Occipital lobe (tissue), 3 donors: ENCODE measurements at places on chromosomes 12 and 14. TPM values are rescaled to one million over a fixed set of nuclear protein-coding genes. Genes with fewer than 3 reads are reported as not detected.

DNA sequence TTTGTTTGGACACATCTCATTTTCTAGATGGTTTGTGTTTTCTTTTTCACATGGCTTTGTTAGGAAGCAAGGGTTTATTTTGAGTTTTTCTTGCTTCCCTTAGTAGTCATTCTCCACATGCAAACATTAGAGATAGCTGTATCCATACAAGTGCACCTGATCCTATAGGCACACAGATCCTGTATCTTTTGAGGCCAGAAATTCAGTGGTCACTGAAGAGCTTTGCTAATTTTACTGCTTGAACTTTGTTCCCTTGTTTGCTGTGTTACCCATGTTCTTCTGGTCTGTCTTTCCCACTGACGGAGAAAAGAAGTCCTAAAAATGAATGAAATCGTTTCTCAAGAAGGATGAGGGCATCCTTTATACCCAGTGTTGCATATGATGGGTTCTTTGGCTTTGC is 14.7 kb downstream of the HMGA2 start:
- DNase-seq = no peak

DNA sequence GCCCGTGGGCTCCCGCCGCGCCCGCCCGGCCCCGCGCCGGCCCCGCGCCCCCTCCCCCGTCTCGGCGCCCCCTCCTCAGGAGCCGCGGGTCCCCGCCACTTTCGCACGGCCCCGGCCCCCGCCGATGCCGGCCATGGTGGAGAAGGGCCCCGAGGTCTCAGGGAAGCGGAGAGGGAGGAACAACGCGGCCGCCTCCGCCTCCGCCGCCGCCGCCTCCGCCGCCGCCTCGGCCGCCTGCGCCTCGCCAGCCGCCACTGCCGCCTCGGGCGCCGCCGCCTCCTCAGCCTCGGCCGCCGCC is 263 bp downstream of the RCOR1 start:
- no peak for DNase-seq

DNA sequence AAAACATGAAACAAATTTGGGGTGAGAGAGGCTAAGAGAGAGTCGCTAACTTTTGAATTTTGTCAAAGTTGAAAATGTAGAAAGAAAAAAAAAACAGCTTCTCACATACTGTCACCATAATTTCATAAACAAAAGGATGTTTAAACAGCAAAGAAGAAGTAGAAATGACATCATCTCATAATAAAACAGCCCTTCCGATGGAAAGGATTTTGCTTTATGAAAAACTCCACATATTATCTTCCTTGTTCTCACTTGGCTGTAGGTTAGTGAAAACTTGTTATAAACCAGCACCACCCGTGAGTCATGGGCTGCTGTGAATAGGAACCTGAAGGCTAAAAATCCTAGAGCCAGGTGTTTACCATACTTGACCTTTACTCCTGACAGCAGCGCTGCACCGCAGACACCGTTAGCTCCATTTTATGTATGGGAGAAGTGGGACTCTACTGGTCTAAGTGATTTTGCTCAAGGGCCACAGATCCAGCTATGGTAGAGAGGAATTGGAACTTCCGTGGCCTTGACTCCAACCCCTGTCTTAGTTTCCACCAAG is 63.0 kb upstream of the VRK1 start:
- no peak for DNase-seq

DNA sequence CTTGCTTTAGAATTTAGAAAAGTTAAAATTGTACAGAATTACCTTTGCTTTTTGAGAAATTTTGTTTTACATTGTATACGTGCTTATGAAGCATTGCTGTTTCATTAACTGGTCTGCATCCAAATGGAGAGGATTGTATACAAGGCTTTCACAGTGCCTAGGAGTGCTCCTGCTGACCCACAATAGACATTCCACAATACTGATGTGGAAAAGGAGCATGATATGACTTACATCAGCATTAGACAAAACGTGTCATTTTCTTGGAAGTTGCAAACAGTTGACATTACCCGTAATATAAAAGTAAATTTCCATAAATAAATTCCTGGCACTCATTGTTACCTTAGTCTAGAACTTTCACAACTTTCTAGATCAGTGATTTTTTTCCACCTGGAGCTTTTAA is 1.9 kb downstream of the PRKD1 start:
- DNase-seq = no peak

DNA sequence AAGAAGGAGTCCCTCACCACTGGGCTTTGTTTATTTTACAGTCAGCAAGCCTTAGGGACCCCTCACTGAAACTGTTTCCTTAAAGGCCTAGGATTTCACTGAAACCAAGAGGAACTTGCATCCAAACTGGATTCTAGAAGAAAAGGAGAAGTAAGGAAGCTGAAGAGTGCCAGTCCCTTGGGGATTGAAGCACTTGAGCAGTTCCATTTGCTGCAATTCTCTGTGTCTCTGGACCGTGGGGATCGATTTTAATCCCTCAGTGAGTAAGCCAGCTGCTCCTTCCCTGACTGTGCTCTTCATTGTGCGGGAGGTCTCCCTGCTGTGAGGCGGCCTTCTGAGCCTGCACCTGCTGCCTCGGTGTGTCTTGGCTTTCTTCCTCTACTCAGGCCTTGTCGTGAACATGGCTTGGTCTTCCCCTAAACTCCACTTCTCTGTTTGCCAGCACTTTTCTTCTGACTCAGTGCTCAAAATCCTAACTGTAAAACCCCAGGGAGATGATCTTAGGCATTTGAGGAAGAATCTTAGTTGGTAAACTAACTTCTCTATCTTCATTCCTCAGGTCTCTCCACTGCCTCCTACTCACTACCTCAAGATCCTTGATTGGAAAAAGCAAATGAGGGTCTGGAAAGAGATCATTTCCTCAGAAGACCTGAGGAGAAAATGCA is 132.6 kb downstream of the SLC38A6 start:
- no peak for DNase-seq

- no peak for DNase-seq
Measured at GRCh38 chr14:58098507-58098906, 53.5 kb downstream of the ARMH4 start.

- DNase-seq = no peak
Measured at GRCh38 chr14:67892466-67893100, 73.0 kb downstream of the RAD51B start.

DNA sequence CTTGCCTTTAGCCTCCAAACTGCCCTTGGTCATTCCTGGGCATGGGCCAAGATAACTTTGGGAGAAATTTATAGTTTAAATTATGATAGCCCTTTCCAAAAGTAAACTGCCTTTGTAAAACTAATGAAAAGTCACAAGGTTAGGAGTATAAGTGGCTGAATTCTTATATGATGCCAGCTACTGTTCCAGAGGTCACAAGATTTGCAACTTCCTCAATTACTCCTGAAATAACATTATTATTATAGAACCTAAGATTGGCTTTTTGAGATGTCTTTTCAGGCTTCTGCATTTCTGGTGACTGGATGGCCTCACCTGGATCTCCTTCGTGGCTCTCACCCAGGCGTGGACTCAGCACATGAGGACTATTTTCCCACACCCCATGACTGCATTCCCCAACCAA is 55.0 kb downstream of the OSBPL8 start:
- DNase-seq = no peak

DNA sequence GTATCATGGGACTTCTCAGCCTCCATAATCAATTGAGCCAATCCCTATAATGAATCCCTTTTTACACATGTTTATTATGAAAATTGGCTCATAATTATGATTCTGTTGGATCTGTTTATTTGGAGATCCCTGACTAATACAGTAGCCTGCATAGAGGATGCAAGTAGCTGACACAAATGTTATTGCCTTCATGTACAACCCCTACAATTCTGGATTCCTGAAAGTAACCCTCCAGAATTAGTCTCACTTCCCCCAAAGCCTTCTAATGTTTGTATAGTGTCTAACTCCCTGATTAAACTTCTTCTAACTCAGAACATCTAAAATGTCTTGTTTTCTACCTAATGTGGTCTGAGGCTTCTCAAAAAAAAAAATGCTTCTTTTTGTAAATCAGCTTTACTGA is 6.6 kb upstream of the SMIM10L1 start:
- DNase-seq = no peak

DNA sequence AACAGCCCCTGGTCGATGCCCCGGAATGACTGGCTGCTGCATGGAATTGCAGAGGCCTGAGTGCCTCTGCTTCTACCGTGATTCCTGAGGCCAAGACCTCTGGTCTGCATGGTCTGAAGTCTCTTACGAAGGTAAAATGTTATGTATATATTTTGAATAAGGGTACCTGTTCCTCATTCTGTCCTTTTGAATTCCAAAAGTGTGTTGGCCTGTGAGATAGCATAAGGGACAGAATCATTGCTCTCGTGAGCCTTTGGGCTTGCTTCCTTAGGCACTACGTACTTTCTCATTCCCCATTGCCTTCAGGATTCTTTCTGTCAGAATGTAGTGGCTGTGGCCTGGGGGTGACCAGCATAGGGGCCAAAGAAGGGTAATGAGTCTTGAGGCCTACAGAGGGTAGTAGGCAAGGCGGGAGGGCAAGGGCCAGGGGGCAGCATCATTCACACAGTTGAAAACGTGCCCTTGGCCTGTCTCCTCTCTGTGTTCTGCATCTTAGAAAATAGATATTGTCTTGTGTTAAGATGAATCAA is 19.5 kb downstream of the TRAF3 start:
- DNase-seq = no peak

GRCh38 chr12:102504871-102505270 is 24.5 kb upstream of the IGF1 start:
- DNase-seq = no peak

DNA sequence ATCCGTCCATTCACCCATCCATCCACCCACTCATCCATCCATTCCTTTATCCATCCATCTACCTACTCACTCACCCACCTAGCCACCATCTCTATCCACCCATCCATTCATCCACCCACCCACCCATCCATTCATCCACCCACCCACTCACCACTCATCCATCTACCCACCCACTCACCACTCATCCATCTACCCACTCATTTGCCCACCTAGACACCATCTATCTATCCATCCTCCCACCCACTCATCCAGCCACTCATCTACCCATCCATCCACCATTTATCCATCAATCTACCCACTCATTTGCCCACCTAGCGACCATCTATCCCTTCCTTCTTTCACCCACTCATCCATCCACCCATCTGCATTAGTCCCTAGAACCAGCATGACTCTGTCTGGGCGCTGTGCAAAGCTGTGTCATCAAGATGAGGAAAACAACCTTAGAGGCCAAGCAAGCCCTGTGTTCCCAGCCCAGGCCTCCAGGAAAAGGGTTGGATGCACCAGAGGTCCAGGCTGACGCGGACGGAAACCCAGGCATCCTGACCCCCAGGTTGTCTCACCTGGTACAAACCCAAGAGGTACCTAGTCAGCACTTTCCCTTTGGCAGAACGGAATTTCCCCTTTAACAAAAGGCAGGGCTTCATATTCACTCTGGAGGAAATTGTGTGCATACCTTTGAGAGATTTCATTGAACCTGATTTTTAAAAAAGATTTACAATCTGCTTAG is 73.7 kb downstream of the NOC4L start:
- no peak for DNase-seq

GRCh38 chr12:59005193-59005955 is 85.1 kb upstream of the LRIG3 start:
- no peak for DNase-seq

- no peak for DNase-seq
Measured at GRCh38 chr14:60803871-60804270, 69.3 kb downstream of the MNAT1 start.

GRCh38 chr14:105196265-105196960 is 15.3 kb upstream of the NUDT14 start:
- DNase-seq = no peak

DNA sequence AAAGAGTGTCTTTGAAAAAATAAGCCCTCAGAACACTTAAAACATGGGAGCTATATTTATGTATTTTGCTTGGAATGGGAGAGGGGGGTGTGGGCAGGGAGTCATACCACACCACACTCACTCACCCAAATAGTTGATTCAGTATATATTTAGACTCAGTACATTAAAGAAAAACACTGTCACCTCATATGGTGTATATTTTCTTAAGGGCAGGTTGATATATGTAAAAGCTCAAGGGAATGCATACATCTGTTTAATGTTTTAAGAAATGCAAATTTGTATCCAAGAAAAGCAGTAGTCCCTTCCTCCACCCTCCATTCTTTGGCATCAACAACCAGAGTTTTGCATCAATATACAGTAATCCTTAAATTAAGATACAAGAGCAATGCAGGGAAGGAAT is 1.4 kb downstream of the NFYB start:
- DNase-seq = no peak

DNA sequence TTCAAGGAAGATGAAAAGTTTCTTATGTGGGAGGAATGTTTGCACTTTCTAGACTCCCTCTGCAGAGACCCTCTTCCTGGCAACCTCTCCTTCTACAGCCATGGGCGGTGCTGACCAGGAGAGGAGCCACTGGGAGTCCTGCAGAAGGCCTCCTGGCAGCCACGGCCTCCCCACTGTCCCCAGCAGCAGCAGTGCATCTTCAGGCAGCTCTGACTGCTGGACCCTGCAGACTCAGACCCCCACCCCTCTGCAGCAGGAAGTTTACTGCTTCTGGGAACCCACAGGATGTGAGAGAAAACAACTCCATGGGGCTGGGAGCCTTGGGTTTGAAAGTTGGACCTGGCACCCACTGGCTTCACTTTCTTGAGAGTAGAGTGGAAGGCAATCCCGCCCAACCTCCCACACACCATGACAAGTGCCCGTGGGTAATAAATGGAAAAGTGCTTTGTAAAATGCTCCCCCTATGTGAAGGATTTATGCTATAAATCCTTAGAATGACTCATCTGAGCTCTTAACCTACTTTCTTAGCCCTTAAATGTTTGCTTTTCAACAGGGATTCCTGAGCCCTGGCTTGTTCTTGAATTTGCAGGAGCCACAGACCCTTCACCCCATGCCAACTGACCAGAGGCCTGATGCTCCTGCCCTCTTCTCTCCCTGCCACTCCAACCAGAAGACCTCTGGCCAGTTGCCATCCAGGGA is 37.5 kb upstream of the DDX11 start:
- no peak for DNase-seq

GRCh38 chr14:75459099-75459741 is 31.4 kb downstream of the JDP2 start:
- DNase-seq = no peak

GRCh38 chr12:4432878-4433744 is 12.5 kb downstream of the FGF6 start:
- DNase-seq = no peak

DNA sequence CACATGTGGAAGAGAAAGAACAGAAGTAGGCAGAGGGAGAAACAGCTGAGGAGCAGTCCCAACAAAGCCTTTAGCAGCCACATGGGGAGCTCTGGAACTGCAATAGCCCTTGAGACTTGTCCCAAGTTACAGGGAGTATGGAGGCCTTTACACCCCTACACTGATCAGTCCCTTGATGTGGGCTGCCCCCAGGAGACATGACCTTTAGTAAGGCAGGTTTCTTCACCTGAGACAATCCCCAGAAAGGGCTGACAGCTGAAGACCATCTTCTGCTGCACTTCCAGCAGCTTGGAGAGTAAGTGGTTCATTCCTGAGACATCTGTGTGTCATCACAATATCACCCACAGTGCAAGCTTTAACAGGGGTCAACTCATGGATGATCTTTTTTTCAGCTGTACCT is 8.6 kb upstream of the SNAPC1 start:
- DNase-seq = no peak

- no peak for DNase-seq
Measured at GRCh38 chr12:124236625-124237031, 58.3 kb upstream of the RFLNA start.

- DNase-seq = no peak
Measured at GRCh38 chr14:66129224-66129623, 356.9 kb upstream of the CCDC196 start.

ASB2 gene
- total RNA-seq = not detected

TMEM229B gene
- 23.9 TPM for total RNA-seq

TAS2R14 gene
- total RNA-seq = 11.4 TPM

TSPAN8 gene
- not detected for total RNA-seq

RPL10L gene
- total RNA-seq = not detected

ENDOU gene
- total RNA-seq = not detected

LHX5 gene
- not detected for total RNA-seq

TAS2R13 gene
- total RNA-seq = 8.3 TPM

CACNA1C gene
- 21.4 TPM for total RNA-seq

SLC17A8 gene
- total RNA-seq = 1.2 TPM
